ENCODE measurements at places on chromosomes 7 and 10.
A peak's percentile ranks its signal among the peaks of the same experiment; 100 is the strongest.

GRCh38 chr10:126153711-126154628 lies 234.3 kb downstream of the ADAM12 start:
- DNase-seq = no peak

GRCh38 chr10:5496261-5497250 lies 2.8 kb downstream of the CALML5 start:
- no peak for DNase-seq

GRCh38 chr10:33157103-33157502 lies 177.4 kb downstream of the NRP1 start:
- no peak for DNase-seq

GRCh38 chr7:104497379-104497967 lies 169.1 kb downstream of the LHFPL3 start:
- DNase-seq = no peak

- no peak for DNase-seq
Measured at GRCh38 chr7:137078781-137079180, 210.3 kb downstream of the CHRM2 start.

- no peak for DNase-seq
Measured at GRCh38 chr10:73731588-73732375, 12.4 kb upstream of the SEC24C start.

GRCh38 chr10:70671619-70672164 lies 614 bp upstream of the ADAMTS14 start:
- DNase-seq = no peak

GRCh38 chr7:92282930-92283329 lies 37.2 kb downstream of the ANKIB1 start:
- DNase-seq = no peak

- DNase-seq = peak; percentile 65
Measured at GRCh38 chr7:37198906-37199485, 249.7 kb downstream of the ELMO1 start.

GRCh38 chr7:10727636-10728035 lies 246.0 kb upstream of the PHF14 start:
- no peak for DNase-seq

DNA sequence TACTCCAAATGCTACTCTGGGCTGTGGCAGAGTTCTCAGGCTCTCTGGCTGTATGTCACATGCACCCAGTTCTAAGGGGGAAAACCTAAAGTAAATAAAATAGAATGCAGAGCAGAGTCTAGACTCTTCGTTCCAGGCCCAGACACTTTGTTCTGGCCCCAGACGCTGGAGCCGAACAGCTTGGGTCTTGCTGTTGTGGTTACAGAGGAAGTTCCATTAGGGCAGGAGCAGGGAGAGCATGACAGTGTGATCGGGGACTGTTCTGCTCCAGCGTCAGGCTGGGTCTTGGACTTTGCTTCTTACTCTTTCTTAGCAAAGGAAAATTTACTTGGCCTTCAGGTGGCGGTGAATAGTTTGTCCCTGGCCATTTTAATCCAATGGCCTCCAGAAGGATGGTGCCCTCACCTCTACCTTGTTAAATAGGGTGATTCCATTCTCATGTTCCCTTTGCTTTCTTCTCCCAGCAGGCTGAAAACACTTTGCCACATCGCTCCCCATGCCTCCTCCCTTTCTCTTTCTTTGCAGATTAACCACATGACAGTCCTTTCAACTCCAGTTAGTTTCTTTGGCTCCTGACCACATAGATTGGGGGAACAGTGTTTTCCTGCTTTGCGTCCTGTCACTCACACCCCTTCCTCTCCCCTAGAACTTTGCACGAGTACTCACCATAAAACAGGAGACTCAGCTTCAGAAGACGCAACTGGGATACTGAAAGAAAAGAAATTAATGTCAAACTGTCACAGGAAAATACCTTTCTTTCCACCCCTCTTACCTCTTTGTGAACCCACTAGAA lies 730.8 kb downstream of the SUGCT start:
- DNase-seq = no peak

DNA sequence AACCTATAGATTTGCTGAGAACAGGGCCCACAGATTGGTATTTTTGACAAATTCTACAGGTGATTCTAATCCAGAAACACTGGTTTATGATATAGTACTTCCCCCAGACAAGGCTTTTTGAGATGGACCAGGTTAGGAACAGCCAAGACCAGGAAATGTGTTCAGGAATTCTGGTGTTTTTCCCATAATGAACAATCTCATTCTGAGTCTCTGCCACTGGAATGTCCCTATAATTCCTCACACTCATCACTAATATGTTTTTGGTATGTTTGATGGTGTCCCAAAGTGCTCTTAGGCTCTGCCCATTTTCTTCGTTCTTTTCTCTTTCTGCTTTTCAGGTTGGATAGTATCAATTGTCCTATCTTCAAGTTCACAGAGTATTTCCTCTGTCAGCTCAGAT lies 107.2 kb upstream of the IGFBP3 start:
- no peak for DNase-seq

DNA sequence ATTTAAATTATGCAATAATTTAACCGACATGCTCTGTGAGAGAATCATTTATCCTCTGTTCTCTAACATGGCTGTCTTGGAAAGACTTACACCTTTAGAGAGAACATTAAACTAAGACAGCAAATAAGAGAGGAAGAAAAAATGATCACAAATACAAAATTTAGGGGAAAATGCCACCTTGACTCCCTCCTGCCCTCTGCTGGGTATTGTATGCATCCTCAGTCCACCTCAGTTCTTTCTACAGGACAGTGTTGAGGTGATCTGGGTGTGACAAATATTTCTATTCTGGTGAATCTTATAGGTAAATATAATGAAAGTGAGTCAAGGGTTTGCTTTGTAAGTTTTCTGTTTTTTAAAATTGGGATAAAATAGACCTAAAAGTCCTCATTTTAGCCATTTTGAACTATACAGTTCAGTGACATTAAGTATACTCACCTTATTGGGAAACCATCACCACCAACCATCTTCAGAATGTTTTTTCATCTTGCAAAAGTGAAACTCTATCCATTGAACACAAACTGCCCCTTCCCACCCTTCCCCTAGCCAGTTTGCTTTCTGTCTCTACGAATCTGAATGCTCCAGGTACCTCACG lies 61.5 kb upstream of the ELMO1 start:
- no peak for DNase-seq
